AG04450 (cell line): ENCODE measurements at places on chromosomes 5 and 9. TPM values are rescaled to one million over a fixed set of nuclear protein-coding genes. Genes with fewer than 3 reads are reported as not detected.

DNA sequence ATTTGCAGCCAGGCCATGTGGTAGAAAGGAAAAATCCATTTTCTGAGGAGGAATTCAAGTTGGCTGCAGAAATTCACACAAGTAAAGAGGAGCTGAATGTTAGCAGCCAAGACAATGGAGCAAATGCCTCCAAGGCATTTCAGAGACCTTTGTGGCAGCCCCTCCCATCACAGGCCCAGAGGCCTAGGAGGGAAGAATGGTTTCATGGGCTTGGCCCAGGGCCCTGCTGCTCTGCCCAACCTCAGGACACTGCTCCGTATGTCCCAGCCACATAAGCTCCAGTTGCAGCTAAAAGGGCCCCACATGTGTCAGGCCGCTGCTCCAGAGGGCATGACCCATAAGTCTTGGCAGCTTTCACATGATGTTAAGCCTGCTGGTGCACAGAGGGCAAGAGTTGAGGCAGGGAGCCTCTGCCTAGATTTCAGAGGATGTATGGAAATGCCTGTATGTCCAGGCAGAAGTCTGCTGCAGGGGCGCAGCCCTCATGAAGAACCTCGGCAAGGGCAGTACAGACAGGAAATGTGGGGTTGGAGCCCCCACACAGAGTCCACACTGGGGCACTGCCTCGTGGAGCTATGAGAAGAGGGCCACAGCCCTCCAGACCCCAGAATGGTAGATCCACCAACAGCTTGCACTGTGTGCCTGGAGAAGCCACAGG, 144.2 kb upstream of the EPB41L4A start:
- DNase-seq, result no peak

DNA sequence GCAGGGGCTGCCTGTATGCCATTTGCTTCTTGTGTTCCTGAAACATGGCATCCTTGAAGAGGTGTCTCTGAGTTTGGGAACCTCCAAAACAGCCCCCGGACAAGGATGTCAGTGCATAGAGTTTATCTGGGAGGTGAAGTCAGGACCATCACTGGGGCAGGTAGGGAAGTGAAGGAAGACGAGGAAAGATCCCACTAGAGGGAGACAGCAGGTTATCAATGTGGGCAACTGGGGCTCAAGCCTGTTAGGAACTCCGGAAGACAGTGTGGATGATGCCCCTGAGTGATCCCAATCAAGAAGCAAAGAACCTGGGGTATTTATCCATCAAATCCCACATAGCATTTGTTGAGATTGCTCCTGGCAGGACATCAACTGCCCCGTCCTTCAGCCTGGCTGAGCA, 233.1 kb downstream of the AGTPBP1 start:
- no peak for DNase-seq

DNA sequence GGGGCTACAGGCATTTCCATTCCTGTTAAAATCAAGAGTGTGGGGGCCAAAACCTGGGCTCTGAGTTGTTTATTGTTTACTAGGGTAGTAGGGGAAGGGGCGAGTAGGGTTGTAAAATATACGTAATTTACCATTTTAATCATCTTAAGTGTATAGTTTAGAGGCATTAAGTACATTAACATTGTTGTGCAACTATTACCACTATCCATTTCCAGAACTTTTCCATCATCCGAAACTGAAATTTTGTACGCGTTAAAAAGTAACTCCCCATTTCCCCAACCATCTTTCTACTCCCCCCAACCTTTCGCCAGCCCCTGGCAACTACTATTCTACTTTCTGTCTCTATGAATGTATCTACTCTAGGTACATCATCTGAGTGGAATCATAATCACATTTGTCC, 3.6 kb upstream of the FOXD1 start:
- DNase-seq, result no peak

- DNase-seq, result no peak
Measured at GRCh38 chr5:80998590-80998979, 38.4 kb downstream of the RASGRF2 start.

DNA sequence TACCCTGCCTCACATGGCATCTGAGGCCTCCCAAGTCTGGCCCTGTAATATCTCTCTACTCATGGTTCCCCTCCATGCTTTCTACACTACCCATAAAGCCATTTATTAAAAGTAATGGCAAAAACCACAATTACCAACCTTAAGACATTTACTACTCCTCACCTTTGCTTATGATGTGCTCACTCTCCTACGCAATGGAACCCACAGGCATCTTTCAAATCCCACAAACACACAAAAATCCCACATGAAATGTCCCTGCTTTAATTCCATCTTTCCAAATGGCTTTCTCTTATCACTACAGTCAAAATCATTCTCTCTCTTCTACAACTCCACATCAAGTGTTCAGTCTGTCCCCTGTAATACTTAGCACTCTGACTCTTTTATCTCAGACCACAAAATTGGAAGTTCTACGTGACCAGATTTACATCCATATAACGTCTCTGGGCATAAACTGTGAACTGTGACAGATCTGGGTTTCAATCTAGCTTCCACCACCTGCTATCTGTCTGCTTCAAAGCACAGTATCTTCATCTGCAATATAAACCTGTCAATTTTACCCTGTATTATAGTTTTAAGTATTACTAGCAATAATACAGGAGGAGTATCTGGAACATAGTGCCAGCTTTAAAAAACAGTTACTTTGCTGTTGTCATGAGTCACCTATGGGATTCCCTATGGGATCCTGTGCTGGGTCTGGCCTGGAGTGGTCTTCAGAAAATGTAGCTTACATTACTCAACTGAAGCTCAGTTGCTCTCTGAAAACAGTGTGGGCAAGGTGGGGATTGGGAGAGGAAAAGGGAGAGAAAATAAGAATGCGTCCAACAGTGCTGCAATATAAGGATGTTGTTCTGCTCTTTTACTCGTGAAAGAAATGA, 137.1 kb upstream of the TRIM32 start:
- DNase-seq, result no peak

GRCh38 chr5:154243736-154244135, 53.2 kb downstream of the GALNT10 start:
- DNase-seq, result no peak

GRCh38 chr5:143525176-143525575, 121.7 kb upstream of the NR3C1 start:
- DNase-seq, result no peak

GRCh38 chr5:125683669-125684068, 739.5 kb upstream of the GRAMD2B start:
- DNase-seq, result no peak

HCN1 gene
- polyA plus RNA-seq, result not detected in 2 replicates

ENC1 gene
- 19.3 and 23.1 TPM in 2 replicates for polyA plus RNA-seq

MYMK gene
- polyA plus RNA-seq, result not detected in 2 replicates
